ENCODE measurements at places on chromosomes 12 and 14.

- no peak for DNase-seq
Observed at GRCh38 chr12:109888179-109889020, 8.1 kb upstream of the GLTP start.

GRCh38 chr12:6553051-6553868, 2.6 kb downstream of the IFFO1 start:
- DNase-seq, result no peak

DNA sequence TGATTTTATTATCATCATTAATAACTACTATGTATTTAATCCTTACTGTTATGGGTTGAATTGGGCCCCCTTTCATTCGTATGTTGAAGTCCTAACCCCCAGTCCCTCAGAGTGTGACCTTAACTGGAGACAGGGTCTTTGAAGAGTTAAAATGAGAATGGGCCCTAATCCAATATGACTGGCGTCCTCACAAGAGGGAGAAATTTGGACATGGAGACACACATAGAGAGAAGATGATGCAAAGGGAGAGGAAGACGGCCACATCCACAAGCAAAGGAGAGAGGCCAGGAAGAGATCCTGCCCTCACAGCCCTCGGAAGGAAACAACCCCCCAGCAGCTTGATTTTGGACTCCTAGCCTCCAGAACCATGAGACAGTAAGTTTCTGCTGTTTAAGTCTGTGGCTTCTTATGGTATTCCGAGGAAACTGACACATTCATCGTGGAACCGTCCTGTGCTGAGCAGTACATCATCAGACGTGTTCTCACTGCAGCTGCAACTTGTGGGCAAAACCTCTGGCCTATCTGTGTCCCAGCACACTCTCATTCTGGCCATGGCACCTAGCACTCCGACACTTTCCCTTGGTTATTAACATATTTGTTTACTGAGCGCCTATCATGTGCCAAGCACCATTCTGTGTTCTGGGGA, 127.6 kb downstream of the SLC38A6 start:
- no peak for DNase-seq

- no peak for DNase-seq
Observed at GRCh38 chr12:109033239-109034196, 12.7 kb upstream of the SVOP start.

GRCh38 chr14:34299360-34299759, 162.7 kb downstream of the SPTSSA start:
- DNase-seq, result no peak

- DNase-seq, result no peak
Observed at GRCh38 chr12:66269757-66270383, 32.4 kb upstream of the HELB start.

GRCh38 chr12:124497658-124498057, 69.8 kb downstream of the NCOR2 start:
- no peak for DNase-seq

DNA sequence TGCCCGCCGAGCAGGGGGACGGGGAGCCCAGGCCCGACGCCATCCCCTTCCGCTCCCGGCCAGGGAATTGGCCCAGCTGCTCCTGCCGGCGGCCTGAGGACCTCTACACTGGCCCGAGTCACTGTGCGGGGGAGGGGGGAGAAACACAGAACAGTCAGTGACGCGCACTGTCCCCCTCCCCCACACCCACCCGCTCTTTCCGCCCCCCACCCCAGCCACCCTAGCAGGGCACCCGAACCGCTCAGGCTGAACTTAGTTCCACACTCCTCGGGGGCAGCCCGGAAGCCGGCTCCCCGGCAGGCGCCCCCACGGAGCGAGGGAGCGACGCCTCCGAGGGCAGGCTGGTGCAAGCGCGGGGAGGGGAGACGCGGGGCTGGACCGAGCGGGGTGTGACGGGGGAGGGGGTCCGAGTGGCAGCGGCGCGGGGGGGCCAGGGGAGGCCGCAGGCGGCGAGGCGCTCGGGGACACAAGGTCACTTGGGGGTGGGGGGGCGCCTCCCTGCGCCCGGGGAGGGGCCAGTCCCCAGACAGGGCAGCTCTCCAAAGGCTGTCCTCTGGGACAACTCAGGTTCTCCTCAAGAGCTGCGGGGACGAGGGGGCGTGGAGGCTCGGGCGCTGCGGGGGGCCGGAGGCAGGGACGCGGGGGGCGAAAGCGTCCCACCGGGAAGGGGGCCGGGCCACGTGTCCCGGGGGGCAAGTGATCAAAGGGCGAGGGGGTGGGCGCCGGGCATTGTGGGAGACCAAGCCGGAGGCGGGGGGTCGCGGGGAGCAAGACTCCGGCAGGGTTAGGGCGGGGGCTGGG, 648 bp downstream of the CHD4 start:
- peak; percentile 66 for DNase-seq

DNA sequence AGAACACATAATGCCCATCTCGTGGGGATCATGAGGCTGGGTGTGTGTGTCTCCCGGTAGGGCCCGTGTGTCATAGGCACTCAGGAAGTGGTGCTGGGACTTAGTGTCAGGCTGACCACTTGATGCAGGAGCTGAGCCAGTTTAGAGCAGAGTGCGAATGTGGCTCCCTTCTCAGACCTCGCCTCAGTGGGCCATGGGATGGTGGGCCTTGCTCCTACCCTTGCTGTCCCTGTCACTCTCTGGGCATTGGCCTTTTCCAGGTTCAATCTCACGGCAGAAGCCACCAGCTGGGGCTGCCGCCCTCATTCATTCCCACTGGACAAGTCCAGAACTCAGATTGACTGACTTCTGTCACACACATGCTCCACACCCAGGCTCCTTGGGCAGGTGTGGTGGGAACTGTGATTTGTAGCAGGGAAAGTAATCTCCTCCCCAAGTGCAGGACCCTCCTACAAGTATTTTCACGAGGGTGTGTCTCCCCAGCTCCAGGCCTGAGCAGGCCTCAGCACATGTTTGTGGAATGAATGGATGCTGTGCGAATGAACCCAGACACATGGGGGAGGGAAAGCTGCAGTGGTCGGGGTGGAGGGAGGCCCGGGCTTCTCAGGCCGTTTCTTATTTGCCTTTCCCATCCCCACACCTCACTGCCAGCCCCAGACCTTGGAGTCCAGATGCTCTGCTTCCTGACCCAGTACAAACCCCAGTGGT, 54.9 kb downstream of the BEGAIN start:
- no peak for DNase-seq

DNA sequence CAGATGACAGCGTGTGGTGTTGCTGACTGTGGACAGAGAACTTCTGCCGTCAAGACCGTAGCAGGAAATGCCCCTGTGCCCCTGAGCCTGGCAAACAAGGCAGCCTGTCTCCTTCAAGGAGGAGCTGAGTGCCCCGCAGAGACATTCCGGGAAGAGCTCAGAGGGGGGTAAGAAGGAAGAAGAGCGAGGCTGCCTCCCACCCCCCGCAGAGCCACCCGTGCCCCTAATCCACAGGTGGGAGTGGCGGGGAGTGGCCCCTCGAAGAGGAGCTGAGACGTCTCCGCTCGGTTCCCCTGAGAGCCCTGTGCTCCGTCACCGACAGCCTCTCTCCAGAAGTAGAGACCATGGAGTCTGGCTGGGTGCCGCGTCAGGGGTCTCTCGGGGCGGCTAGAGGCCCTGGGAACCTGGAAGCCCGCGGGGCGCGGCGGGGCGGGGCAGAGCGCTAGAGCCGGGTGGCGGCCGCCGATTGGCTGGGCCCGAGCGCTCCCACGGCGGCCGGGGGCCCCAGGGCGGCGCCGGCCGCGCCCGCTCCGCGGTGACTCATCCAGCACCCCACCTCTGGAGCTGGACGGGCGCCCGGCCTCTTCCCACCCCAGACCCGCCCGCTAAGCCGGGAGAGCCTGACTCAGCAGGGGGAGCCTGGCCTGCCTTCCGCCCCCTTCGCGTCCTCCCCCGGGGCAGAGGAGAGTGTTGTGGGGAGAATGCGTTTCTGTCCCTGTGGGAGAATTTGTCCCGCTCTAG, 25.2 kb upstream of the KRT78 start:
- DNase-seq, result peak; percentile 53

- DNase-seq, result peak; percentile 74
Observed at GRCh38 chr14:52553671-52554575, 1.3 kb downstream of the GPR137C start.

DNA sequence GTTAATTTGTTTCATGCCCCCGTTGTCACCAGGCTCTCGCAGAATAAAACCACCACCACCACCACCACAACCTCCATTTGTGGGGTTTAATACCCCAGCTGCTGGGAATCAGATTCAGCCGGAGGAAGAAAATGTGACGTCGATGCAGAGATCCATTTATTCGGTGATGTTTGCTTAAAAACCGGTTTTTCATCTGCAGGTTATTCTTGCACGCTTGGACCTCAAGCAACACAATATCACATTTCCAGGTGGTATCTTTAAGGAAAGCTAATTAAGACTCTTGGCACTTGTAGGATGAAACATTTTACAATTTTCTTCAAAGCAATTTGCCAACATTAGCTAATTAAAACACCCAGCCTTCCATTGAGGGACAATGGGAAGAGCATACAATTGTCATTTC, 39.8 kb downstream of the SPRING1 start:
- DNase-seq, result no peak

GRCh38 chr12:34205401-34205800, 183.1 kb downstream of the ALG10 start:
- no peak for DNase-seq

DNA sequence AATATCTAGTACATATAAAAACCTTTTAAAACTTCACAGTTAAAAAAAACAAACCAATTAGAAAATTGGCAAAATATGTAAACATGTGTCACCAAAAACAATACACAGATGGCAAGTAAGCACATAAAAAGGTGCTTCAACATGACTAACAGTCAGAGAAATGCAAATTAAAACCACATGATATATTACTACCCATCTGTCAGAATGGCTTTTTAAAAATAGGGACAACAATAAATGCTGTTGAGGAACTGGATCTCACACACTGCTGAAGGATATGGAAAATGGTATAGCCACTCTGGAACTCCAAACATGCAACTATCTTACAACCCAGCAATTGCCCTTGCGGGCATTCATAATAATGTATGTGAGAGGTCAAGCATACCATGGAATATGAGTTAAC, 1153.6 kb downstream of the FLRT2 start:
- no peak for DNase-seq

GRCh38 chr12:71129364-71129763, 28.4 kb downstream of the TSPAN8 start:
- DNase-seq, result no peak

DNA sequence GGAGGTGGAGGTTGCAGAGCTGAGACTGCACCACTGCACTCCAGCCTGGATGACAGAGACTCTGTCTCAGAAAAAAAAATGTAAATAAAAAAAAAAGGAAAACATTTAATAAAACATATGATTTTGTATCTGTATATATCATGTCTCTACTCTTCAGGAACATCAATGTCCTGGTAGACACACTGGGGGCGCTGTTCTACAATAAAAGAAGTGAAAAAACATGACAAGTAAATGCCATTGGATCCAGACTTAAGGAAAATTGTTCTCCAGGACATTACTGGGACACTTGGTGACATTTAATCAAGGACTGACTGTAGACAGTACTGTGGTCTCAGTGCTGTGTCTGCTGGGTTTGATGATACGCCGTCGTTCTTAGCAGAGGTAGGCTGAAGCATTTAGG, 15.5 kb upstream of the KLC1 start:
- no peak for DNase-seq

DNA sequence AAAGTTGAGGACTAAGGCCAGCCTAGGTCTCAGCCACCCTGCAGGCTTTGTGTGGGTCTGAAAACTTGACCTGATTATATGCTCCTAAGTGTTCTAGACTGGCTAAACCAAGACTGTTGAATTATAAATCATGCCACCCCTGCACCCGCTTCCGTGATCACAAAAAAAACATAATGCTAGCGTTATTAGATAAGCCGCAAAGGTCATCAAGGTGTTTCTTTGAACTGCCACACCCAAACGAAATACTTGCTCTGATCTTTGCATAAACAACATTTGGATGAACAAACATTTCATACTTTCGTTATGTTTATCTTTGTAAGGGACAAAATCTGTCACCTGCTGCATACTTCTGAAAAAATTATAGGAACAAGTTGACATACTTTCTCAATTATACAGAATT, 2.5 kb downstream of the SMCO2 start:
- DNase-seq, result no peak

GRCh38 chr14:65846196-65846868, 433.8 kb downstream of the FUT8 start:
- no peak for DNase-seq

DNA sequence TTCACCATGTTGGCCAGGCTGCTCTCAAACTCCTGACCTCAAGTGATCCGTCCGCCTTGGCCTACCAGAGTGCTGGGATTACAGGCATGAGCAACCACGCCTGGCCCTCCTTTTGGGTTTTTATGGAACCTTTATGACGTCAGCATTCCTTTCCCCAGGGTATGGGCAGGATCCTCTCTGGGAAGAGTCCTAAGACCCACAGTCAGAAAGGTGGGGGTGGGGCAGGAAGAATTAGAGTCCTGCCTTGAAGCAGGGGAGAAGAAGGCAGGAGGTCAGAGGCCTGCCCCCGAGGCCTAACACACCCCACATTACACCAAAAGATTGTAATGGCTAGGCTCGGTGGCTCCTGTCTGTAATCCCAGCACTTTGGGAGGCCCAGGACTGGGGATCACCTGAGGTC, 30.8 kb upstream of the CDK17 start:
- no peak for DNase-seq

- DNase-seq, result no peak
Observed at GRCh38 chr14:49880267-49881064, 12.4 kb upstream of the ARF6 start.

- peak; percentile 77 for DNase-seq
Observed at GRCh38 chr14:68794130-68794850, 1.4 kb upstream of the ZFP36L1 start.

GRCh38 chr12:23352670-23353069, 596.8 kb downstream of the SOX5 start:
- DNase-seq, result no peak

- DNase-seq, result no peak
Observed at GRCh38 chr12:3805077-3805476, 52.2 kb upstream of the CRACR2A start.

GRCh38 chr14:99389174-99389826, 91.4 kb downstream of the SETD3 start:
- DNase-seq, result peak; percentile 52

GRCh38 chr14:22600027-22600426, 1.9 kb downstream of the ABHD4 start:
- no peak for DNase-seq

- no peak for DNase-seq
Observed at GRCh38 chr12:99567072-99567471, 80.5 kb upstream of the GARIN6 start.

DNA sequence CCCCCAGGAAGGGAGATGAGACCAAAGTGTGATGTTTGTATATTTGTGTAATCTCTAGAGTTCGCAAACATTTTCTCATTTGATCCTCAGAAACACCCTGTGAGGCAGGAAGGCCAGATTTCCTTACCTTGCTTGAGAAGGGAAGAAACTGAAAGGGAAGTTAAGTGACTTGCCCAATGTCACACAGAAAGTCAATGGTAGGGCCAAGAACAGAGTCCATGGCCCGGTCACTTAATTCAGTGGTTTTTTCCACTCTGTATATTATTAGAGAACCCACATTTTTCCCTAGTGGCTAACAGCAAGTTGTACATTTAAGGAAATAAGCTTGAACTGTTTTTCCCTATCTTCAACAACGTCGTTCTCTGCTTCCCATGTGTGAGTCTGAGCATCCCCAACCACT, 25.6 kb upstream of the CHPT1 start:
- DNase-seq, result no peak

All from stimulated activated CD4-positive, alpha-beta T cell treated with anti-CD3 and anti-CD28 coated beads, Interleukin-12 subunit alpha, Interleukin-12 subunit beta, amount 100 ng/mL, for 4 hours (primary cell).